ENCODE measurements at places on chromosomes 3 and 15.

GRCh38 chr15:60551781-60552161 lies 72.8 kb upstream of the ICE2 start:
- DNase-seq = no peak

DNA sequence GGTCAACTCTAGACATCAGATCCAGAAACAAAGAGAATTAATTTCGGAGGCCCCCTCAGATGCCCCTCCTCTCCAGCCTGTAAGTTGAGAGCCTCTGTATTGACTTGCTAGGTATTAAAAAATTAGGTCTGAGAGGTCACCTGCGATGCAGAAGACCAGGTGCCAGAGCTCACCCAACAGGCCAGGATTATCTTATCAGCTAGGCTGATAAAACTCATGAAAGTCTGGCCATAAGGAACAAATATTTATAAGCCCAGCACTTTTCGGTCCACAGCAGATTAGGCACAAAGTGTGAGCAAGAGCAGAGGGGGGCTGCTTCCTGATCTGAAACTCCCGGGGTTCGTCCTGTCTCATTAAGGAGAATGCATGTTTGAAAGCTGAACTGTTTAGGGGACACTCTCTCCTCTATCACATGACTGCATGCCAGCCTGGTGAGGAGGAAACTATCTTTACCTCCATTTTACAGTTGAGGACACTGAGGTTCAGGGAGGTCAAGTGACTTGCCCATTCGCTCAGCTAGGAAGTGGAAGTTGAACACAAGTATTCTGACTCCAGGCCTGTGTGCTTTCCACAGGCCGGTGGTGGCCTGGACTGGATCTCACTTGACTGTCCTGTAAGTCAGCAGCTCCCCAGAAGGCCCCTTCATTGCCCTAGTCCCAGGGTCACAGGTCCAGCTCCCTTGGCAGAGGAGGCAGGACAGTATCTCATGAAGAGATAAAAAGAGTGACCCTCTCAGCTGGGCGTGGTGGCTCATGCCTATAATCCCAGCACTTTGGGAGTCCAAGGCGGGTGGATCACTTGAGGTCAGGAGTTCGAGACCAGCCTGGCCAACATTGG lies 39.6 kb upstream of the MAGEF1 start:
- DNase-seq = no peak

DNA sequence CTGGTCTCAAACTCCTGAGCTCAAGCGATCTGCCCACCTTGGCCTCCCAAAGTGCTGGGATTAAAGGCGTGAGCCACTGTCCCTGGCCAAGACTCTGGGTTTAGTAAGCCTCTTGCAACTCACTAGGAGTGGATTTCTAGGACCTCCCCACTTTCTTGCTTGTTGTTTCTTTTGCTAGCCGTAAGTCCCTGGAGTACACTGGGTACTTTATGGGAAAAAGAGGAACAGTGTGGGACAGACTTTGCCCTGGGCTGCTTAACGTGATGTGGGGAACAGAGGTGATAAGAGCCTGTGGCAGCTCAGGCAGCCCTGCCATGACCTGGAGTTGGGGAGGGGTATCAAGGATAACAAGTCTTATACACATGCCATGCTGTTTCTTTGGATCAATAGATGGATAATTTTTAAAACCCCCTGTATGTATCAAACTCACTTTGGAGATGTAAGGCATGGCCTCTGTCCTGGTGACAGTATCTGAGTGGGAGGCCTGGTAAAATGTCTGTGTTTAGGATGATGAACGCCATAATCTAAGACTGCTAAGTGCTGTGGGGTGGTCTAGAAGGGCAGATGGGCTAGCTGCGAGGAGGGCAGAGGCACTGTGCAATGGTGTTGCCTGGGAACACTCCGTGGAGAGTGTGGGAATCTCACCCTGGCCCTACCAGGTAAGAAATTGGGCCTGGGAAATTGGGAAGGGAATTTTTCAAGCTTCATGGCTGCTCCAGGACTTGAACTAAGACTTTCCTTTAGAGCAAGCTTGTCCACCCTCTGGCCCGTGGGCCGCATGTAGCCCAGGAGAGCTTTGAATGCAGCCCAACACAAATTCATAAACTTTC lies 54.8 kb downstream of the SMAD3 start:
- no peak for DNase-seq

DNA sequence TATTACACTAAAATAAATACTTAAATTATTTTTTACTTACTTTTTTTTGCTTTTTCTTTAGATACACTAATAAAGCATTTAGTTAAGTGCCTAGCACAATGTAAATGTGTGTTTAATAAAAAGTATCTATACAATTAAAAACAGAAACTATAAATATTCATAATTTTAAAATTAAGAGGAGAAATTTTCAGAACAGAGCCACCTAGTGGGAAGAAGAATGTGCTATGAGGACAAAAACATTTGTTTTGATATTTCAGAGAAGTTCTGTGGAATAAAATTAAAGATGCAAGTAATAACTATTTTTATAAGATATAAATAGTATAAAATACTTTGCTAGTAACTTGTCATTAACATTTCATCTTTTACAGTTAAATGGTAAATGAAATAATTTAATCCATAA lies 33.6 kb upstream of the PLSCR5 start:
- DNase-seq = peak; percentile 24

- no peak for DNase-seq
Observed at GRCh38 chr3:127119693-127120464, 73.1 kb upstream of the PRR23E start.

GRCh38 chr15:81080996-81081395 lies 53.1 kb upstream of the CFAP161 start:
- DNase-seq = no peak

DNA sequence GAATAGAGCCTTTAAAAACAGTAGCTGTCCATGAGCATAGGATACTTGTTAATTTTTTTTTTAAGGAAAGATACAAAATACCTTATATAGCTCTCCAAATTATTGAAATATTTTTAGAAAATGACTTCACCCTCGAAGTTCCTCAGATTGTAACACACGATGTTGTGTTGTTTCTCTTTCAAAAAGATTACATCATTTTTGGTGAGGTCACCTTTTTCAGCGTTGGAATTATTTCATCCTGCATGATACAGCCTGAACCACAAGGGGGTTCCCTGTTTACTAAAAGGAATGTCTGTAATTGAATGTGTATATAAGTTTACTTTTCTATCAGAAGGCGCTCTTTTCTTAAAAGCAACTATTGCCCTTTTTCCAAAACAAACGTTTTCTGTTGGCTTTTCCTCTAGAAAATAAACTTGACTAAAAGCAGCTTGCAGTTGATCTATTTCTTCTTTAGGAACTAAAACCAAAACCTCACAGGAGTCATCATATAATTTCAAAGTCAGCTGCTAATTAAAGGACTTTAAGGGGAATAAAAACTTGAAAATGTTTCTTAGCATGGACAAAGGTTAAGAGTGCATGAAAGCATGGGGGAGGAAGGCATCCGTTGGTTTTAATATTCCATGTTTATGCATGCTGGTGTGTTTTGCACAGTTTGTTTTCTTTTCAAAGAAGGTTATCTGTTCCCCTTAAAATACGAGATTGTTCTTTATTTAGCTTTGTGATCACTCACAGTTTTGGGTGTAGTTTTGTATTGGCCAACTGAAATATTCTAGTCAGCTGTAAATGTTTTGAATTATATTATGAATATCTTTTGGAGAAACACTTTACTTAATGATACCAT lies 29.4 kb downstream of the LYSMD4 start:
- peak; percentile 87 for DNase-seq

DNA sequence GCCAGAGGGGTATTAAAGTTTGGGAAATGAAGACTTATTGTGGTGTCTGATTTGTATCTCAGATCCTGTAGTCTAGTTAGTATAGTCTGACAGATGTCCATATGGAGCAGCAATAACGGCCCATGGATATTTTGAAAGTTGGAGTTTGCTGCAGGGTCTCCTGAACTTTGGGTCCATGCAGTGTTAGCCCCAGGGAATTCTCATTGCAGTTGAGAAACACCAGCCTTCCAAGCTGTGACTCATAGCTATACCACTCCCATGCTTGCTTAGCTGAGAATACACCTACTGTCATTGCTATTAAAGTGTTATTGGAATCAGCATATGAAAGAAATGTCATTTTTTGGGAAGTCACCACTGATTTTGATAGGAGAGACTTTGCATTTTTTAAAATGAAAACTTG lies 29.2 kb downstream of the TMOD2 start:
- peak; percentile 46 for DNase-seq

DNA sequence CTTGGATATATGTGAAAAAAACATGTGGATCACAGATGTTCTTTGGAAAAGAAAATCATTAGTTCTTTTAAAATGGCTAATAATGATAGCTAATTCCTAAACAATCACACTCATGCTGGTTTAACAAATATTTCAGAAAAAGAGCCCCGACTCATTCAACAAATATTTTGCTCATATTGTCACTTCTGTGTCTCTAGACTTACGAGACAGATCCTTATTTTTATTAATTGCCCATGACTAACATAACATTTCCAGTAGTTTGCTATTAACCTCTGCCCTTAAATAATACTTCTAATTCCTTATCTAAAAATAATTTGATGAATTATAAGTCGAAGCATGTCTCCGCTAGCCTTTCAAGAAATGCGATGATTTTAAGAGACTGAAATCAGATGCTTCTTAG lies 70.4 kb downstream of the SATB1 start:
- DNase-seq = no peak

GRCh38 chr3:94001191-94001590 lies 21.2 kb downstream of the ARL13B start:
- DNase-seq = no peak

- no peak for DNase-seq
Observed at GRCh38 chr3:156725682-156726081, 51.3 kb downstream of the TIPARP start.

GRCh38 chr15:76056931-76057330 lies 2.9 kb upstream of the TMEM266 start:
- DNase-seq = no peak

DNA sequence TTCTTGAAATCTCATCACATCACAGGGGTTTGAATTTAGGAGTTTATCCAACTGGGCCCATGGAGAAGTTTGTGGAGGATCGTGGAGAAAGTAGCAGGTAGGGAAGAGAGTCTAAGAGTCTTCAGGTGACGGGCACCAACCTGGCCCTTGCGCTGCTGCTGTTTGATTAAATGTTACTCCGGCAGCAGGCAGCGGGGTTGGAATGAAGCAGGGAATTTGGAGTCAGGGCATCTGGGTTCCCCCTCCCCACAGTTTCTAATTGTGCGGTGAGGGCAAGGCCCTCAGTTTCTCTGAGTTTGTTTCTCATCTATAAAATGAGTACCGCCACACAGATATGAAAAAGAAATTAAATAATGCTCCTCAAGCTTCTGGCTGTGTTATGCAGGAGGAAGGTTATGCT lies 182.9 kb upstream of the RGMA start:
- DNase-seq = no peak

DNA sequence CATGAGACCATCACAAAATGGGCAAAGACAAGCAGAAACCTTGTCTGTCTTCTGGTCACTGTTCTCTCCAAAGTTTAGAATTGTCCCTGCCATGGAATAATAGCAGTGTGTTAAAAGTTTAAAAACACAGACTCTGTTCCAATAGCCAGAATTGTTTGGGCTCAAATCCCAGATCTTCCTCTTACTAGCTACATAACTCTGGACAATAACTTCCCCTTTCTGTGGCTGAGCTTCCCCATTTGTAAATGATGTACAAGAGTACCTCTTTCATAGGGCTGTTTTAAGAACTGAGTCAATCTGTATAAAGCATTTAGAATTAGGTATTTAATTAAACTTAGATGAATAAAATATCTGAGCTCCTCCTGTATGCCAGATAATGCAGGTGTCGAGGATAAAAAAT lies 623.0 kb downstream of the NTRK3 start:
- no peak for DNase-seq

GRCh38 chr3:249587-250262 lies 53.2 kb downstream of the CHL1 start:
- DNase-seq = no peak

DNA sequence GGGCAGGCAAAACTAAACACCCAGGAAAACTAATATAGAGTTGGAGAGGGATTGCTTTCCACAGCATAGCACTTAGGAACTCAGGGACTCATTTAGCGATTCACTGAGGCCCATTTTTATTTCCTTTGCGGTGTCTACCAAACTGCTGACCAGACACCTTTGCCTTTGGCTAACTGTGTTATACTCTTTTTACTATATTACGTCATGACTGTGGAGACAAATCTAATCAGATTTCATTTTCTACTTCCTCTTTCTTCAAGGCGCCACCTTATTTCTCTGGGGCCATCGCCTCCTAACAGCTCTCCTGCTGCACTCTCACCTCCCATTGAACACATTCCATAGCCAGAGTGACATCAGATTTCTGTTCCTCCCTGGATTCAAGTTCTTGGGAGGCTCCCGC lies 215.7 kb upstream of the WNT5A start:
- no peak for DNase-seq

DNA sequence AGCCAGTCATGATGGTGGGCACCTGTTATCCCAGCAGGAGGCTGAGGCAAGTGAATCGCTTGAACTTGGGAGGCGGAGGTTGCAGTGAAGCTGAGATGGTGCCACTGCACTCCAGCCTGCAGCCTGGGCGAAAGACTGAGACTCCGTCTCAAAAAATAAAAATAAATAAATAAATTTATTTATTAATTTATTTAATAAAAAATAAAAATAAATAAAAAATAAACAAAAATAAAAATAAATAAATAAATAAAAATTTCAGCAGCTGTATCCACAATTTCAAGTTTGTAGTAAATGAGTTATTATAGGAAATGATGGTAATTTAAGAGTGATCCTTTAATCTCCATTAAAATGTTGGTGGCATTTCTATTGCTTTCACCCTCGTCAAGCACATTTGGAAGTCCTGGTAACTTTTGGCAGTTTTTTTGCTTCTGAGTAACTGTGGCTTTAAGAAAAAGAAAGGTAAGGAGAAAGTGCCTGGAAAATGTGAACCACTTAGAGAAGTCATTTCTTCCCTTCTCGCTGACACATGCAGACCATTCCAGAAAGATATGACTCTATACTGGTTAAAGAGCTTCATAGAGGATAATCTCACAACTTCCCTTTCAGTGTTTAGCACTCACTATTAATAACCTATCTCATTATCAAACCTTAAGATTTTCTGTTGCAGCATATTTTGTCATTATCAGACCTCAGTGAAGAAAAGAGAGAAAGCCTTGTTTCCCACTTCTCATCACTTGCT lies 296.6 kb downstream of the TIGIT start:
- no peak for DNase-seq

DNA sequence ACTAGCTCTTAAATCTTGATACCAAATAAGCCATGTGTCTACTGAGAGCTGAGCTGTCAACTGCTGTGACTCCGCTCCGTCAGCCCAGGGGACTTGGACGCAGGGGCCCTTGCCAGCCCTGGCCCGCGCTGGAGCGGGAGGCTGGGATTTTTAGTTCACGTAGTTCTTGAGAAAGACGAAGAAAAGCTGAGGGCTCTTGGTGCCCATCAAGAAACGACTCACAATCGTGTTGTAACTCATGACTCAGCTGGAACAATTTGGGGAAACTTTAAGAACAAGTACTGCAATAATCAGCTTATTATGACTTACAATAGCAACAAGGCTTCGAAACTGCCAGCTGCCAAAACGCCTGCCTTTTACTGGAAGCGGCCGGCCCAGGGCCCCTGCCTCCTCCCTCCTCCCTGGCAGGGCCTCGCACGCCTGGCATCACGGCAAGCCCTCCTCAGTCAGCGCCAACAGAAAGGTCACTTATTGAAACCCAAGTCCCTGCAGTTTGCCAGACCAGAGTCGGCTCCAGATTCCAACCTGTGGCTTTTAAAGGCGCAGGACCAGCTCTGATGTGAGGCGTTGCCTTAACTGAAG lies 60.3 kb downstream of the RGMA start:
- DNase-seq = peak; percentile 49

Measured in ELR (cell line).